ENCODE measurements at places on chromosomes 1 and 21.

DNA sequence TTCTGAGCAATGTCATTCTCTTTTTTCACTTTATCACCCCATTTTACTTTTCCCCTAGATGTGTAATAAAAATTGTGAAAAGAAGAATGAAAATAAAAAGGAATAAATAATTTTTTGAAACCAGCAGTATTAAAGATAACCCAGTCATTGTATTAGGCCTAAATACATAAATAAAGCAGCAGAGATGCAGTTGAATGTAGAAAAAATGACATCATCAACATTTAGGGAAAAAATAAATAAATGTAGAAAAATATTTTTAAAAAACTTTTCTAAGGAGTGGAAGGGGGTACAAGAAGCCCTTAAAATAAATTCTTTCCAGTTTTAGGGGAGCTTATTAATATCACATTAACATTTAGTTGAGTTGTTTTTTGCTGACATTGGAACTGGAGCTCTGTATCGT lies 15.3 kb upstream of the ENAH start:
- no peak for DNase-seq

GRCh38 chr1:219847215-219847855 lies 81.0 kb downstream of the SLC30A10 start:
- no peak for DNase-seq

DNA sequence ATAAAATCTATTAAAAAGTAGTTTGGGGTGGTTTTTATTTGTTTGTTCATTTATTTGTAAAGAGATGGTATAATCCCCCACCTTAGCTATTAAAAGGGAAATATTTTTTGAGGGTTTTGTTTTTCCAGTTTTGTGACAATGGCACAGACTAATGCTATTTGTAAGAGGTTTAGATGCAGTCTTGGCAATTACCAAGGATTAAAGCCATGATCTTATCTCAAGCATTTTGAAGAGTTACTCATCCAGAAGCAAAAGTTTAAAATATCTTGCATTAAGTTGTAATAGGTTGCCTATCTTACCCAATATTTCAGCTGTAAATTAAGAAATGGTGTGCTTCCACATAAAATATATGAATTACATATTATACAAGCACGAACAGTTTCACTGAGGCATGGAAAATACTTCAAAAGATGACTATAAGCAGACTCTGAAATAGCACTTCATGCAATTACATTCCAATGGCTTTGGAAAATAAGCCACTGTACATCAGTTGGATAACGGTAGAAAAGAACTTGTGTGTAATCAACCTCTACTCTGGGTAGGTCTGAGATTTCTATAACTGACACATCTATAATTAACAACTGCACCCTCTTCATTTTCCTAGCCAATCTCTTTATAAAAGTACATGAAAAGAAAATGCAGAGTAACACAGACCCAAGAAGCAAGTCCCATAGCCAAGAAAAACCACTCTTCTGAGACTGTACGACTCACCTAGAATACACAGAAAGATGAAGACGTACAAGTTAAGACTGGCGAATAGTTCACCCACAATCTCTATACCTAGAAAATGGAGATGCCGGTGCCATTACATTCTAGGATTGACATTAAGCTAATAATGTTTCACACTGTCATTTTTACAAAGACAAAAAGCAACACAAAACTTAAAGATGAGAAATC lies 95.2 kb downstream of the PTPN14 start:
- DNase-seq: no peak

- no peak for DNase-seq
Observed at GRCh38 chr21:15978215-15978738, 248.5 kb downstream of the USP25 start.

- DNase-seq: no peak
Observed at GRCh38 chr1:233641029-233641428, 27.1 kb downstream of the KCNK1 start.

DNA sequence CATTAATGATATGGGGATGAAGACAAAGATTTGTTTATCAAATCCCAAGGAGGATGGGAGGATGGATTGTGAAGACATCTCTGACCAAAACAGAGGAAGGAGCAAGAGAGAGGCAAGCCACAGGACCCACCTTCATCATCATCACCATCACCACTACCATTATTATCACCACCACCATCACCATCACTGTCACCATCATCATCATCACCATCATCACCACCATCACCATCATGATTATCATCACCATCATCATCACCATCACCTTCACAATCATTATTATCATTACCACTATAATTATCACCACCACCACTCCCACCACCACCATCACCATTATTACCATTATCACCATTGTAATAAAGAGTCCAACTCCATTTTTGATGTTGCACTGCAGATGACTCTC lies 482.5 kb downstream of the PTPRU start:
- no peak for DNase-seq

- no peak for DNase-seq
Observed at GRCh38 chr21:34594566-34595234, 20.2 kb downstream of the RCAN1 start.

- no peak for DNase-seq
Observed at GRCh38 chr1:203480525-203481084, 5.0 kb downstream of the PRELP start.

DNA sequence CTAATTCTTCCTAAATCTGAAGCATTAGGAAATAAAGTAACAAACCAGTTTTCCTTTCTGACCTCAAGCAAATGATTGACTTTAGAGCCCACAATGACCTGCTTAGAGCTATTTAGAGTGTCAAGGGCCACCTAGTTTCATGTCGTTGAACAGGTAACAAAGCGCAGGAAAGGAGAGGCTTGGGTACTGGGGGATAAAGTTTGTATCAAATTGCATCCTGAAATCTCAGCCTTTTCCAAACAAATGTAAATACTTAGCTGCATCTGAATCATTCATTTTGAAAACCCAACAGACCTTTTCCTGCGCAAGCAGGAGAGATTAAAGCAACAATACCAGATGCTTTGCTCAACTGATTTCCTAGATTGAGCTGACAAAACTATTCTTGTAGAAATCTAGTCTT lies 121.2 kb downstream of the NRIP1 start:
- DNase-seq: no peak

- DNase-seq: no peak
Observed at GRCh38 chr1:176957603-176958002, 206.9 kb downstream of the ASTN1 start.
